ENCODE measurements at places on chromosomes 12 and 14. TPM values are rescaled to one million over a fixed set of nuclear protein-coding genes. Genes with fewer than 3 reads are reported as not detected.

The ADAM21 gene
- total RNA-seq, result 0.97 TPM

The LRP1-AS gene
- not detected for total RNA-seq

The MGST1 gene
- total RNA-seq, result 141 TPM

DNA sequence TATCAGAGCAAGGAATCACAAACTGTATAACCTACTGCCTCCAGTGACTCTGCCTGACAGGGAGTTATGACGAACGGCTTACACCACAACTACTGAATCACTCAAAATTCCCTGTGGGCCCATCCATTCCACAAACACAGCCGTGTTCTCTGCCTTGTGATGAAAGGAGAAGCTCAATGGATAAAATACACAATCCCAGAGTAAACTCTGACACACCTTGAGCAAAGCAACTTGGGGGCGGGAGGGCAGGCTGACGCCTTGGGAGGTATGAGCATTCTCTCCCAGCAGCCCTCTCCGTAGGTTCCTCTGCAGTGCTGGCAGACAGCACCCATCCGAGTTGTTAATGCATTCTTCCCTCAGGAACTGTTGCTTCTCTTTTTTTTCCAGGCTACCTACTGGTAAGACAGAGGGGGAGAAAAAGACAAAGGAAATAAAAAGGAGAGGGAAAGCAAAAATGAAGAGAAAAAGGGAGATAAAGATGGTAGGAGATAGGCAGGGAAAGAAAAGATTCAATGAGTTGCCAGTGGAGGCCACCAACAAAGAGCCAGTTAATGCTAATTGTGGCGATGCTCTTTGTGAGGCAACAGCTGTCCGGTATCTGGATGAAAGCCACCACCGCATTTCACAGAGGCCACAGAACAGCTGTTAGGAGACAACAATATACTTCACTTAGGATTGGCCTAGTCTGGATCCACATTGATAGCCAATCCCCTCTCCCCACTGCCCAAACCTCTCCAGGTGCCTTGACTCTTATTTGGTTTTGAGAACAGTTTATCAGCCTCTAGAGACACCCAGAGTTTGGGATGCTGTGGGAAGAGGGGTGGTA is 4.7 kb upstream of the DIO2 start:
- DNase-seq, result peak; percentile 57
- H3K27me3 ChIP-seq, result no peaks in the 10 kb centered on the region
- peaks cover 27% of the 10 kb centered on the region for H3K4me1 ChIP-seq
- no peak overlapping the region for H3K4me3 ChIP-seq

DNA sequence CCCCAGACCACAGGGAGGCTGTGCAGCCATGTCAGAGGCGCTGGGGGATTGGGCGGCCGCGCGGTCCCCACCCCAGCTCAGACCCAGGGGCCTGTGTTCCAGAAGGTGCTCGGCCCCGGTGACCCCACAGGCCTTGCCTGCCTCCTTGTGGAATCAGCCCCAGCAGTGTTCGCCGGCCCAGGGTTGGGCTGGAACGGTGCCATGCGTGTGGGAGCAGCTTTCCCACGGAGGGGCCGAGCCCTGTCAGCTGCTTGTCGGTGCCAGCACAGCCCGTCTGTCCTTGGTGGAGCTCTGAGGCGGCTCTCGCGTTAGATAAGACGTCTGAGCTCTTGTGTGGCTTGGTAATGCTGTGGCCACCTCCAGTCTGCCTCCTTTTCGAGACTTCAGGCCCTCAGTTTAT is 8.5 kb downstream of the ZFYVE21 start:
- no peaks in the 10 kb centered on the region for H3K36me3 ChIP-seq
- DNase-seq, result peak; percentile 74
- peaks cover 28% of the 10 kb centered on the region for H3K4me1 ChIP-seq
- no peaks in the 10 kb centered on the region for H3K27me3 ChIP-seq
- H3K4me3 ChIP-seq, result no peak overlapping the region
- H3K27ac ChIP-seq, result no peak overlapping the region

DNA sequence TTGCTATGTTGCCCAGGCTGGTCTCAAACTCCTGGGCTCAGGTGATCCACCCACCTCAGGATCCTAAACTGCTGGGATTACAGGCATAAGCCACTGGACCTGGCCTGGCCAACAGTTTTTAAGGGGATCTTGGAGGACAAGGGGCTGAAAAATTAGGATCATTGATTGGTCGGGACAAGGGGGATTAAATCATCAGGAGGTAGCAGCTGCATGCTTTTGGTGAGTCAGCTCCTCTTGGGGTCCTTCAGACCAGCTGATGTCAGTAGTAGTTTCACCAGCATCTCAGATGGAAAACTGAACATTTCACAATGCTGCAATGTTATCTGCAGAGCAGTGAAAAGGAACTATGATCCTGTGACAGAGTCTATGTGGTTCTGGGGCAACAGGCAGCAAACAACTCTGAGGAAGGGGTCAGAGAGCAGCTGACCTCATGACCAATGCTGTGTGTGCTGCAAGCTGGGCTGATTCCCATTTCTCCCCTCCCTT is 6.3 kb downstream of the LRRC74A start:
- no peak for DNase-seq
- peaks cover 7% of the 10 kb centered on the region for H3K27me3 ChIP-seq
- no peaks in the 10 kb centered on the region for H3K36me3 ChIP-seq
- no peaks in the 10 kb centered on the region for H3K4me1 ChIP-seq
- no peak overlapping the region for H3K27ac ChIP-seq

GRCh38 chr14:95327558-95328374 is 8.1 kb upstream of the CLMN start:
- no peak overlapping the region for H3K27ac ChIP-seq
- H3K4me1 ChIP-seq, result no peaks in the 10 kb centered on the region
- no peaks in the 10 kb centered on the region for H3K36me3 ChIP-seq
- H3K27me3 ChIP-seq, result no peaks in the 10 kb centered on the region
- DNase-seq, result no peak
- no peak overlapping the region for H3K4me3 ChIP-seq

DNA sequence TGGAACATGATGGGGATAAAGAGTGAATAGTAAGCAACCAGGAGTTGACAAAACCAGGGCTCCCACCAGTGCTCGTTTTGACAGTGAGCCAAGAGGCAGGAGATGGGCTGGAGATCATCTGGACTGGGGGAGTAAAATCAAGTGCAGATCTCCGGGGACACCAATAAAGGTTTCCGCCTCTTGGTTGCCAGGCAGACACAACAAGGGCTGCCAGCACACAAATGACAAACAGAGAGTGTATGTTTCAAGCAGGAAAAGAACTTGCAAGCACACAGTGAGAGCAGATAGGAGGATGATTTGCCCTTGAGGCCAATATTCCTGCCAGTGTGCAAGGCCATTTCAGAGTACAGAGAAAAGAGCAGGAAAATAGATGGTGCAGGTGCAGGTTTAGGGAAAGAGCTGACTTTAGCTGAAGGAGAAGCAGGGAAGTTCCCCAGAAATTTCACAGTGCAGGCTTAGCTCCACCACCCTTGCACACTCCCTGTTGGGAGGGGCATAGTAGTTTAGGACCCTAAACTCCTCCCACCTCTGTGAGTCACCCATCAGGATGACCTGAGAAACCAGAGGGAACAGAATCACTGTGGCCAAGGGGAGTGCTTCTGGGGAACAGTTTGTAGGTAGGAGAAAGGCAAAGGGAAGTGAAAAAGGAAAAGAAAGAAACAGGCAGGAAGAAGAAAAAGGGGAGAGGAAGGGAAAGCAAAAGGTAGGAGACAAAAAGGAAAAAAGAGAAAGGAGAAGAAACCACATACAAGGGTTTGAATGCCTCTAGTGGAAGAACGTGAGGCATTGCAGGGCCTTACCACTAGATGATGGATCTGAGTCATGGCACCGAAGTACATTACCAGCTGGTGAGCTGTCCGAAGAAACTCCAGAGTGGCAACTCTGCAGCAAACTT is 404.4 kb downstream of the SLC6A15 start:
- no peaks in the 10 kb centered on the region for H3K36me3 ChIP-seq
- no peaks in the 10 kb centered on the region for H3K27me3 ChIP-seq
- H3K4me1 ChIP-seq, result peaks cover 18% of the 10 kb centered on the region
- H3K27ac ChIP-seq, result peak overlapping the region; percentile 69
- peak overlapping the region; percentile 35 for H3K4me3 ChIP-seq

DNA sequence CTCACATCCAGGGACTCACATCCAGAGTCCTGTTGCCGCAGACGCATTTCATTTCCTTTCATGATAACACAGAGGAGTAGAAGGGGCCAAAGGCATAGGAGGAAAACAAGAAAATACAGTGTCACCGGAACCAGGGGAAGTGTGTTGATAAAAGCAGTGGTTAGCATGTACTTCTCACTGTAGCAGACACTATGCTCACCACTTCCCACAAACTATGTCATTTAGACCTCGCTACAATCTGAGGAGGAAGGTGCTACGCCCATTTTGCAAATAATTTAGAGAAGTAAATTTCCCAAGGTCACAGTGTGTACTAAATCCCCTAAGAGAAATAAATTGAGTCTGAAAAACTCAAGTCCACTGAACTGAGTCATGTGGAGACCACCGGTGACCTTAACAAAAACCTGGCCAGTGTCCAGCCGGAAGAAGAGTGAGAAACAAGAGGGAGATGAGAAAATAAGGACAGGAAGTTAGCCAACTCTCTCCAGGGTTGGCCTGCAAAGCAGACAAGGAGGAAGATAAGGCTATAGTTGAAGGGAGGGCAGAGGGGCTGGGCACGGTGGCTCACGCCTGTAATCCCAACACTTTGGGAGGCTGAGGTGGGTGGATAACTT is 25.8 kb upstream of the TMCC3 start:
- H3K4me1 ChIP-seq, result no peaks in the 10 kb centered on the region
- H3K27ac ChIP-seq, result no peak overlapping the region
- H3K36me3 ChIP-seq, result no peaks in the 10 kb centered on the region
- no peak overlapping the region for H3K4me3 ChIP-seq
- H3K27me3 ChIP-seq, result peaks cover 26% of the 10 kb centered on the region

DNA sequence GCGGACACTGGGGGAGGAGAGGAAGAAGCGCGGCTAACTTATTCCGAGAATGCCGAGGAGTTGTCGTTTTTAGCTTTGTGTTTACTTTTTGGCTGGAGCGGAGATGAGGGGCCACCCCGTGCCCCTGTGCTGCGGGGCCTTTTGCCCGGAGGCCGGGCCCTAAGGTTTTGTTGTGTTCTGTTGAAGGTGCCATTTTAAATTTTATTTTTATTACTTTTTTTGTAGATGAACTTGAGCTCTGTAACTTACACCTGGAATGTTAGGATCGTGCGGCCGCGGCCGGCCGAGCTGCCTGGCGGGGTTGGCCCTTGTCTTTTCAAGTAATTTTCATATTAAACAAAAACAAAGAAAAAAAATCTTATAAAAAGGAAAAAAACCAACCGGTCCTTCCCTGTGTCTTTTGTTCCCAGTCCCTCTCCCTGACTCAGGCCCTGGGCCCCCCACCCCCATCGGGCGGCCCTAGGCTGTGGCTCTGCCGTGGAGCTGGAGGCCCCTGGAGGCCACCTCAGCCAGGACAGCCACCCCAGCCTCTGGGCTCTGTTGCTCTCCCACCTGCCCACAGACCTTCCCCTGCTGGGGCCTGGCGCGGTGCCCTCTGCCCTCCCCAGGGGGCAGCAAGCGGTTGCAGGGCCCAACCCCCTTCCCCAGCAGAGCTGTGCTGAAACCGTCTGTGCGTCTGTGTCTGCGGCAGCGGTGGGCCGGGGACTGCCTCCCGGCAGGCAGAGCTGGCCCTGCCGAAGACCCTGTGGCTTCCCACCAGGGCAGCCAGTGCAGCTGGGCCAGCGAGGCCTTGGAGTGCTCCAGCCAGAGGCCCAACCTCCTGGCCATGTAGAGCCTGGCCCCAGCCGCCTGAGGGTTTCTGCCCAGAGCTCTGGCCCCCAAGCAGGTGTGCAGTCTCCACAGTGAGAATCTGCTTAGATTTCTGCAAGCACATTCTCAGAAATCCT is 4.0 kb upstream of the CRIP2 start:
- no peaks in the 10 kb centered on the region for H3K27me3 ChIP-seq
- DNase-seq, result no peak
- H3K4me1 ChIP-seq, result no peaks in the 10 kb centered on the region
- 0 out of 2 replicates have a peak, but pooled peaks cover 3% of the 10 kb centered on the region for H3K36me3 ChIP-seq
- no peak overlapping the region for H3K27ac ChIP-seq

GRCh38 chr12:6957151-6957701 is 6.1 kb downstream of the PTPN6 start:
- 0 out of 2 replicates have a peak, but pooled peaks cover 7% of the 10 kb centered on the region for H3K4me1 ChIP-seq
- no peak for DNase-seq
- H3K4me3 ChIP-seq, result no peak overlapping the region
- no peaks in the 10 kb centered on the region for H3K27me3 ChIP-seq

GRCh38 chr14:62307844-62308243 is 545.6 kb downstream of the SNAPC1 start:
- no peaks in the 10 kb centered on the region for H3K4me1 ChIP-seq
- no peak overlapping the region for H3K27ac ChIP-seq
- no peak overlapping the region for H3K4me3 ChIP-seq
- DNase-seq, result no peak
- no peaks in the 10 kb centered on the region for H3K36me3 ChIP-seq
- no peaks in the 10 kb centered on the region for H3K27me3 ChIP-seq

GRCh38 chr12:6461401-6462233 is 8.9 kb downstream of the VAMP1 start:
- H3K27ac ChIP-seq, result no peak overlapping the region
- H3K4me3 ChIP-seq, result no peak overlapping the region
- no peaks in the 10 kb centered on the region for H3K27me3 ChIP-seq
- no peak for DNase-seq
- H3K4me1 ChIP-seq, result no peaks in the 10 kb centered on the region

DNA sequence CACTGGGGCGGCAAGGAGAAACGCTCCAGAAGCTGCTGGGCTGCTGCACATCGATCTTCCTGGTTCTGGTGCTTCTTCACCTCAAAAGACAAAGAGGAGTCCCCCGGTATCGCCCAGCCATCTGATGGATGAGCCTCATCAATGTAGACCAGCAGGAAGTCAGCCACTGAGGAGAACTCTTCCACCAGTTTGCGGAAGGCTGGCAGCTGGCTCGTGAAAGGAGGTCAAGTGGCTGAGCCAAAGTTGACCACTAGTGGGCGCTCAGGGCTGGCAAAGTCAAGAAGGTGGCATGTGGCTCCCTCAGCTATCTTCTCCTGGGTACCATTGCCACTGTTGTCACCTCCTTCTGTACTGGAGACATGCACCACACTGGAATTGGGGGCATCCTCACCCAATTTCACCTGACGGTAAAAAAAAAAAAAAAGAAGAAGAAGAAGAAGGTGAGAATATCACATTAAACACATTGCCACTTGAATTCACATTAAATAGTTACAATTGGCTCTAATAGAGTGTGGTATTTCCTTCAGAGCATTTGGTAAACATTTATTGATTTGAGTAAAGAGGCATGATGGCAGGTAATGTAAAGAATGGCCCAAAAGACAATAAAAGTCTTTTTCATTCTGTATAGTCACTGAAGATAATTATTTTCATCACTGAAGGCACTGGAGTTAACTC is 8.3 kb downstream of the DIO2 start:
- H3K36me3 ChIP-seq, result no peaks in the 10 kb centered on the region
- H3K27me3 ChIP-seq, result no peaks in the 10 kb centered on the region
- no peaks in the 10 kb centered on the region for H3K4me1 ChIP-seq
- H3K4me3 ChIP-seq, result no peak overlapping the region

- peak overlapping the region; percentile 97 for H3K4me3 ChIP-seq
- no peaks in the 10 kb centered on the region for H3K36me3 ChIP-seq
- H3K4me1 ChIP-seq, result peaks cover 58% of the 10 kb centered on the region
Observed at GRCh38 chr14:74609721-74610120, 2.3 kb downstream of the LTBP2 start.

- H3K27ac ChIP-seq, result no peak overlapping the region
- no peaks in the 10 kb centered on the region for H3K4me1 ChIP-seq
- DNase-seq, result no peak
- no peak overlapping the region for H3K4me3 ChIP-seq
- H3K27me3 ChIP-seq, result peaks cover 8% of the 10 kb centered on the region
Observed at GRCh38 chr12:12022306-12022936, 48.3 kb upstream of the BCL2L14 start.

Measured in GM23248 (cell line).